ENCODE measurements at places on chromosomes 1 and 21.
A peak's percentile ranks its signal among the peaks of the same experiment; 100 is the strongest.

DNA sequence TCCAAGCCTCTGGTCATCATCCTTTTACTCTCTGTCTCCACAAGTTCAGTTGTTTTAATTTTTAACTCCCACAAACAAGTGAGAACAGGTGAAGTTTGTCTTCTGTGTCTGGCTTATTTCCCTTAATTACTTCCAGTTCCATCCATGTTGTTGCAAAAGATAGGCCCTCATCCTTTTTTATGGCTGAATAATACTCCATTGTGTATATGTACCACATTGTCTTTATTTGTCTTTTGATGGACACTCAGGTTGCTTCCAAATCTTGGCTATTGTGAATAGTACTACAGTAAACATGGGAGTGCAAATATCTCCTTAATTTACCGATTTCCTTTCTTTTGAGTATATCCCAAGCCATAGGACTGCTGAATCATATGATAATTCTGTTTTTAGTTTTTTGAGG, 262.5 kb downstream of the HHAT start:
- no peak for DNase-seq

GRCh38 chr21:46168238-46168637, 12.9 kb upstream of the FTCD start:
- no peak for DNase-seq

DNA sequence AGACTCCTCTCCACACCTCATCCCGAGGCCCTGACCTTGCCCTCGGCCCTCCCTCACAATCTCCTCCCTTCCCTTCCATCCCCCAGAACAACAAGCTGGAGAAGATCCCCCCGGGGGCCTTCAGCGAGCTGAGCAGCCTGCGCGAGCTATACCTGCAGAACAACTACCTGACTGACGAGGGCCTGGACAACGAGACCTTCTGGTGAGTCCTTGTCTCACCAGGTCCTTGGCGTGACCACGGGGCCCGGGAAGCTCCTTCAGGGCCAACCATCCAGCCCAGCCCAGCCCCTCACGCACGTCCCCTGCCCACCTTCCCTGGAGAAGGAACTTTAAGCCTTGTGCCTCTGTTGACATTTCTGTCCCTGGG, 15.6 kb downstream of the PODN start:
- no peak for DNase-seq

DNA sequence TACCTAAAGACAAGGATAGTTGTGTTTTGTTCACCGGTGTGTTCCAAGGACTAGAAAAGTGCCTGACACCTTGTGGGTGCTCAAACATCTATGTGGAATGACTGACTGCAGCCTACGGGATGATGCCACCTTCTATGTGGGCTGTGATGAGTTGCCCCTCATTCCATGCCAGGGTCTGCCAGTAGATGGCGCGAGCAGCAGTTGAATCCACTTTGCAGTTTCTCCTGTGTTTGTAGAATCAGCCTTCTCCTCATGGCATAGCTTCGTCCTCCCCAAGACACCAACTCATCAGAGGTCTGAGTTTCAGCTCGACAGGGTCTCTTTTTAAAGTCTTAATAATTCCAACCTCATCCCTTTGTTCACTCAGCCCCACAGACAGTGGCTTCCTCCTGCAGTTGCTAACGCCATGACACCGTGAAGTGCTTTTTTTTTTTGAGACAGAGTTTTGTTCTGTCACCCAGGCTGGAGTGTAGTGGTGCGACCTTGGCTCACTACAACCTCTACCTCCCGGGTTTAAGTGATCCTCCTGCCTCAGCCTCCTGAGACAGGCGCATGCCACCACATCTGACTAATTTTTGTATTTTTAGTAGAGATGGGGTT, 133.7 kb downstream of the CAPN8 start:
- peak; percentile 9 for DNase-seq

GRCh38 chr21:45166931-45167330, 92.6 kb downstream of the ADARB1 start:
- DNase-seq, result no peak

DNA sequence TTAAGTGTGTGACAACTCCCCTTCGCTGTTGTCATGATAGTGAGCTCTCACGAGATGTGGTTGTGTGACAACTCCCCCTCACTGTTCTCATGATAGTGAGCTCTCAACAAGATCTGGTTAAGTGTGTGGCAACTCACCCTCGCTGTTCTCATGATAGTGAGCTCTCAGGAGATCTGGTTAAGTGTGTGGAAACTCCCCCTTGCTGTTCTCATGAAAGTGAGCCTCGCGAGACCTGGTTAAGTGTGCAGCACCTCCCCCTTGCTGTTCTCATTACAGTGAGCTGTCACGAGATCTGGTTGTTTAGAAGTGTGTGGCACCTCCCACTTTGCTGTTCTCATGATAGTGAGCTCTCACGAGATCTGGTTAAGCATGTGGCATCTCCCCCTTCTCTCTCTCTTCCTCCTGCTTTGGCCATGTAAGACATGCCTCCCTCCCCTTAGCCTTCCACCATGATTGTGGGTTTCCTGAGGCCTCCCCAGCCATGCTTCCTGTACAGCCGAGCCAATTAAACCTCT, 25.1 kb upstream of the LSS start:
- no peak for DNase-seq

GRCh38 chr1:13763222-13763621, 63.2 kb downstream of the PRDM2 start:
- DNase-seq, result no peak

DNA sequence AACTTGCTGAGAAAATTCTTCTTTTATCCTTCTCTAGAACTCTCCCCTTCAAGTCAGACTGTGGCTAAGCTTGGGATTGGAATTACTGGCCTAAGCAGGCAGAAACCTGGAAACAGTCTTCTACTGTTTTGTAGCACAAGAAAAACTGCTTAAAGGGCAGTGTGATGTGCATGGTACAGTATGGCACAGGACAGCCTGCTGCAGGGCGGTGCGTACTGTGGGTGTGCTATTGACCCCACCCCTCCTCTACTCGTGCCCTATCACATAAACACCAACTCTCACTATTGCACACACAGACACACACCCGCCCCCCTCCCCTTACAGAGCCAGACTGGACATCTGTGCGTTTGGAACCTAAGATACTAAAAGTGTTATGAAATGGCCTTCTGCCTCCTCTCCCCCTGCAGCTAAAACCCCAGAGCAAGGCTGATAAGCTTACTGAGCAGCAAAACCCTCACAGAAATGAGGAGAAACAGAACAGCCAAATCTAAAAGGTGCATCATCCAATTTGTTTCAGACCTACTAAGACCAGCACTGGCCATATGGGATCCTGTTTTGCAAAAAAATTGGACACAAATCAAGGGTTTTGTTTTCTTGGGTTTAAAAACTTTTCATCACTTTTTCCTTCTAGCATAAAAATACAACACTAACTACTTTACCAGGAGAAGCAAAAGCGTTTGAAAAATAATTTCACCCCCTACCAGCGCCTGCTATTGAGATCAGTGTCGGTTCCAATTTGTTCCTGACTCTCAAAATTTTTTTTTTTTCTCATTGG, 355.8 kb upstream of the LYPLAL1 start:
- DNase-seq, result no peak

GRCh38 chr21:43328185-43328957, 98.6 kb downstream of the SIK1 start:
- DNase-seq, result no peak

GRCh38 chr1:231040019-231040799, at the start of gene FAM89A:
FAM89A (minus strand) TSS chr1:231040254; CDS start chr1:231040211, 43 bp downstream.
- DNase-seq, result peak; percentile 43

- DNase-seq, result no peak
Observed at GRCh38 chr21:29715089-29715488, 224.7 kb downstream of the GRIK1 start.

- DNase-seq, result no peak
Observed at GRCh38 chr21:25934130-25934529, 199.4 kb downstream of the GABPA start.

GRCh38 chr1:223486932-223487886, 94.0 kb downstream of the CCDC185 start:
- DNase-seq, result no peak

GRCh38 chr1:198655459-198656121, 16.8 kb downstream of the PTPRC start:
- peak; percentile 42 for DNase-seq

DNA sequence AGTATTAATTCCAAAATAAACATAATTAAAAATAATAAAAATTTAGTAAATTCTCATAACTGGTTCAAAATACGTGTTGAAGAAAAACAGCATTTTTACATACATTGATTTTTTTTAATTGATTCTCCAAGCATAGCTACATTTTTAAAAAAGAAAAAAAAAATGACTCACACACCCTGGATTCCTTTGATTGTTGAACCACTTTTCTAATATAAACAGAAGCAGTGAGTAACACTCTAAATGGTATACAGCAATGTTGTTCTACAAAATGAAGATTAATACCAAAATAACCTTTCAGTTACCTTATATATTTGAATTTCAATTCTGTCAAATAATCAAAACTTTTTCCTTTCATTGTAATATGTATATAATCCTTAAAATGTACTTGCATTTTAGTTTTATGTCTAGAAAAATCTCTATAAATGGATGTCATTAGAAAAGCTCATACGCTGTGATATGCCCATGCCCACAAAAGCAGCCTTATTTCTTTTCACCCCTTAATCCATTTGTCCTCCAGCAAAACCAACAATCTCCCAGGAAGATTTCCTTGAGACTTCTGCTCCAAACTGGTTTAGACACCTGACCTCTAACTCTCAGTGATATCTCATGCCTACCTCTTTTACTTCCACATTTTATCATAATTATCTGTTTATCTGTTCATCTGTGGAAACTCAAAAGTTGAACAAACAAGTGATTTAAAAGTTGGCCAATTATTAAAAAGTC, 246.4 kb upstream of the NR5A2 start:
- no peak for DNase-seq

GRCh38 chr1:7658099-7658498, 113.0 kb upstream of the VAMP3 start:
- DNase-seq, result no peak

DNA sequence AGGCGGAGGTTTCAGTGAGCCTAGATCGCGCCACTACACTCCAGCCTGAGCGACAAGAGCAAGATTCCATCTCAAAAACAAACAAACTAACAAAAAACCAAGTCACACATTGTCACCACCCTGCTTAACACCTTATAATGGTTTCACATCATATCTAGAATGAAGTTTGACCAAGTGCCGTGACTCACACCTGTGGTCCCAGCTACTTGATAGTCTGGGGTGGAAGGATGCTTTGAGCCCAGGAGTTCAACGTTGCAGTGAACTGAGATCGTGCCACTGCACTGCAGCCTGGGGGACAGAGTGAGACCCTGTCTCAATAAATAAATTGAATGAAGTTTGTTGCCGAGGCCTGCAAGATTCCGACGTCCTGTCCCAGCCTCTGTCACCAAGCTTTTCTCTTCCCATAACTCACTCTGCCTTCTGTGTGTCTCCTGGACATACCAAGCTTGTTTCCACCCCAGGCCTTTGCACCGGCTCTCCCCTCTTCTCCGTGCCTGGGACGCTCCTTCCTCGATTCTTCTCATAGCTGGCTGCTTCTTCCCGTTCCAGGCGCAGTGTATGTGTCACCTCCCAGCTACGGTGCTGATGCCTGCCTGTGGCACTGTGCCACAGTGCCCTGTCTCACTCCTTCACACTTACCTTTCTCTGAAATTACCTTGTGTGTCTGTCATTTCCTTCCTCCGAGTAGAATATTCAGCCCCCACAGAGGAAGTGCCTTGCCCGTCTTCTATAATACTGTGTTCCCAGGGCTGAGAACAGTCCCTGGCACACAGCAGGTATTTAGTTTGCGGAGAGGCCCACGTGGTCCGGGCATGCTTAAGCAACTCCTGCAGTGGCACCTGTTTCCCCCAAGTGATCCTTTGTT, 3.8 kb upstream of the SELENON start:
- no peak for DNase-seq

- DNase-seq, result peak; percentile 65
Observed at GRCh38 chr21:15414057-15414456, 315.7 kb upstream of the USP25 start.

GRCh38 chr1:24900985-24901781, 28.9 kb downstream of the RUNX3 start:
- no peak for DNase-seq

GRCh38 chr1:245099401-245099800, 55.4 kb upstream of the KIF26B start:
- DNase-seq, result no peak

- no peak for DNase-seq
Observed at GRCh38 chr1:181103399-181103798, 14.9 kb downstream of the IER5 start.

GRCh38 chr1:2242814-2243725, 15.0 kb downstream of the SKI start:
- DNase-seq, result no peak

DNA sequence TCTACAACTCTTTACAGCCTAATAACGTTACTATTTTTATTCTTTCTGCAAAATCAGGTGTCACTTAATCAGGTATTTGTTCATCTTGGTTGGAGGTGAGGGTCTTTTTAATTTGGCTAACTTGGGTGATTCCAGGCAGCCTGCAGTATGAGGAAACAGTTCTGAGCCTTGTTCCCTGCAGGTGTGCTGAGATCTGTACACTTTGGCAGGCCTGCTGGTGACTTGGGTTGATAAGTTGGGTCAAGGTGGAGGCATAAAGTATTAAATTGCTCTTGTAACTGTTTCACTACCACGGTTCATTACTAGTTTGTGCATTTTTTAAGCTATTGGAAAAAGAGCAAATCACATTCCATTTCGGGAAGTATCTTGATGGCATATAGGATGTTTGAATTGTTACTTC, 10.0 kb downstream of the MAP3K21 start:
- DNase-seq, result no peak
